ENCODE measurements at places on chromosomes 16 and 17.

- DNase-seq = no peak
- no peaks in the 10 kb centered on the region for H3K27me3 ChIP-seq
- no peak overlapping the region for H3K27ac ChIP-seq
- H3K4me3 ChIP-seq = no peak overlapping the region
These were observed 143.8 kb downstream of the CPPED1 start for GRCh38 chr16:12659871-12660270.

DNA sequence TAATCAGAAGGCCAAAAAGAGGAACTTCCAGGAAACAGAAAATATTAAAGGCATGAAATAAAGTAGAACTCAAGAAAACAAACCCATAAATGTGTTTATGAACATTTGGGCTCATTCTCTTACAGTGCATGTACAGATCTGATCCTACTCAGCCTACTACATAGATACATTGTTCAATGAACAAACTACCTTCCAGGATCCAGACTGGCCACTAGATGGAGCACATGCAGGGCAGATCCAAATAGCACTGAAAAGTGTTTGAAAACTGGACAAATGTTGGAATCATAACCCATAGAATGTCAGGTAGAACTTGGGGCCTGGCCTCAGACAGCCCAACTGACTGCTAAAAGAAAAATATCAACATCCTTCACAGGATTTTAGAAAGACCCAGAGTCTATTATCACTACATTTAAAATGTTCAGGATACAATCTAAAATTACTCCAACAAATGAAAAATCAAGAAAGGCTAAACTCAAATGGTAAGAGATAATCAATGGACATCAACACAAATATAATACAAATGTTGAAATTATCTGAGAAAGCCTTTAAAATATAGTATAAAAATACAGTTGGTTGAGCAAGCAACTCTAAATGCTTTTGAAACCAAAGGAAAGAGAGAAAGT is 122.4 kb upstream of the NUDT7 start:
- no peaks in the 10 kb centered on the region for H3K4me1 ChIP-seq
- H3K4me3 ChIP-seq = no peak overlapping the region
- H3K27me3 ChIP-seq = no peaks in the 10 kb centered on the region
- H3K27ac ChIP-seq = no peak overlapping the region
- no peak for DNase-seq

DNA sequence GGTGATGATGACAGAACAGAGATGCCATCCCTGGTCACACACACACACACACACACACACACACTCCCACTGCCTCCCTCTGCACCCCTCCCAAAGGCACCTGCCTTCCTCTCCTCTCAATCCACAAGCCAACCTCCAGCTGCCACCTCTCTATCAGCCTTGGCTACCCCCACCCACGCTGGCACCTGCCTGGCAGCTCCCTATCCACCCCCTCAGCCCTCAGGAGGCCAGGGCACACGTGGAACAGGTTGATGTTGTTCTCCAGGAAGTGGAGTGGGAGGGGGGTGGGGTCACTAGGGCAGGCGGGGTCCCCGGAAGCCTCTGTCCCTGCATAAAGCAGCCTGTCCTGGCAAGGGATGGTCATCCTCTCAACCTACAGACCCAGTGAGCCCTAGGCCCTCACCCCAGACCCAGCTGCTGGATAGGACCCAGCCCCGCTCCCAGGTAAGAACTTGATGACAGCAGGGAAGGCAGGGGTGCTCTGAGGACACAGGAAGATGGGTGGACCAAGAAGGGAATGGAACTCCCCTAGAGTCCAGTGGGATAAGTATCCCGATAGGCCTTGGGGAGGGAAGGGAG is at the start of gene GSDMA:
TSS of gene GSDMA (plus strand) at position 363 of the 579 bp plus-strand sequence. CDS start 2,684 bp downstream, outside the sequence.
- H3K4me1 ChIP-seq = no peaks in the 10 kb centered on the region
- H3K36me3 ChIP-seq = no peaks in the 10 kb centered on the region
- DNase-seq = no peak
- H3K27ac ChIP-seq = no peak within 1 kb of the TSS
- no peaks in the 10 kb centered on the region for H3K27me3 ChIP-seq
- H3K4me3 ChIP-seq = no peak within 1 kb of the TSS

GRCh38 chr16:88380619-88381018 is 2.1 kb upstream of the ZNF469 start:
- H3K27me3 ChIP-seq = peaks cover 6% of the 10 kb centered on the region
- no peaks in the 10 kb centered on the region for H3K4me1 ChIP-seq
- no peak for DNase-seq
- H3K4me3 ChIP-seq = no peak overlapping the region
- H3K36me3 ChIP-seq = no peaks in the 10 kb centered on the region

GRCh38 chr16:53904533-53904932 is 200.6 kb downstream of the FTO start:
- H3K4me1 ChIP-seq = peaks cover 8% of the 10 kb centered on the region
- no peak overlapping the region for H3K4me3 ChIP-seq
- no peaks in the 10 kb centered on the region for H3K27me3 ChIP-seq
- H3K27ac ChIP-seq = no peak overlapping the region
- peaks cover 5% of the 10 kb centered on the region for H3K36me3 ChIP-seq
- no peak for DNase-seq

Data from right atrium auricular region (tissue), 2 donors.